ENCODE measurements at places on chromosomes 4 and X.
A peak's percentile ranks its signal among the peaks of the same experiment; 100 is the strongest.

- no peak for DNase-seq
Observed at GRCh38 chr4:88618782-88619485, 26.7 kb downstream of the HERC3 start.

DNA sequence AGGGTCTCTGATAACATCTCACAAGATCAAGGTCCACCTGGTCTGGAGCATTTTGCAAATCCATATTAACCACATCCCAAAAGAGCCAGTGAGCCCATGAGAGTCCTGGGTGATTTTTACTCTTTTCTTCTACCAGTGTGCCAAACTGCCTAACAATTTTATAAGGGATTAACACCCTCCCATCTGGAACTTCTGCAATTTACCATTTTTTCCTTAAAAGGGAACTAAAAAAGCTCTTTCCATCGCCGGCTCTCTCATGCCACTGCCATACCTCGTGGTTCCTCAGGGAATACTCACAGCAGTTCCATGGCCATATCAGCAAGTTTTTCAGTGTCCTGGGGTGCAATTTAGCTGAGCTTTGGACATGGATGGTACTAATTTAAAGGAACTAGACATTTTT lies 55.7 kb downstream of the SEPSECS start:
- DNase-seq, result no peak

- no peak for DNase-seq
Observed at GRCh38 chr4:95585016-95585695, 36.4 kb upstream of the UNC5C start.

- DNase-seq, result no peak
Observed at GRCh38 chrX:40883021-40883619, 147.8 kb upstream of the MED14 start.

DNA sequence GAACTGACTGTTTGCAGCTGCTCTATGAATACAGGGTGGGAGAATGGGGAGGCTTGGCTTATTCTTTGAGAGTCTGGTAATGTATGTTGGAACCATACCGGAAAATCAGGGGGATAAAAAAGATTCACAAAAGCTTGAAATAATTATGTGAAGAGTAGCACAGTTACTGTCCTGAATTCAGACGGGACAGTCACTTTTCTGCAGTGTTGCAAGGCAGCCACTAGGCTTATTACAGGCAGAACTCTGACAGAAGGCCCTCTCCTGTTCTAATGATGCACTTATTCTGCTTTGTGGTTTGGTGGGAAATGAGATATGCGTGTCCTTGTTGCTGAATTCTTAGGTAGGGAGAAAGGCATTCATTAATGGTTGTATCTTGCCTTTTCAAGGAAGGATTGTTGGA lies 37.2 kb downstream of the GUCY1B1 start:
- no peak for DNase-seq

DNA sequence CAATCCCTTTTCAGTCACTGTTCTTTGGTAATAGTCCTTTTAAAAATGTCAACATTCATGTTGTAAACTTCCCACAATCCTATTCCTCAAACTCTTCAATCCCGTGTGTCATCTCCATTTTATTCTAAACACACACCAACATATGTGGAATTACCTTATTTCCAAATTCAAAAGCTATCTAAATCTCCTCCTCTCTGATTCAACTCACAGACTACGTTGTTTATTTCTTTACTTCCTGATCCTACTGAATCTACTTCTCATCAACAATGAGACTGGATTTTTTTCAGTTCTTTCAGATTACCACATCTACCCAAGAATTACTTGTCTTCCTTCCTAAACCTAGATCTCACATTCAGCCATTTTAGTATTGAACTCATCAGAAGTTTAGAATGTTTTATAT lies 188.2 kb downstream of the GABRB1 start:
- no peak for DNase-seq

GRCh38 chrX:138897621-138898492 lies 186.3 kb upstream of the FGF13 start:
- no peak for DNase-seq

DNA sequence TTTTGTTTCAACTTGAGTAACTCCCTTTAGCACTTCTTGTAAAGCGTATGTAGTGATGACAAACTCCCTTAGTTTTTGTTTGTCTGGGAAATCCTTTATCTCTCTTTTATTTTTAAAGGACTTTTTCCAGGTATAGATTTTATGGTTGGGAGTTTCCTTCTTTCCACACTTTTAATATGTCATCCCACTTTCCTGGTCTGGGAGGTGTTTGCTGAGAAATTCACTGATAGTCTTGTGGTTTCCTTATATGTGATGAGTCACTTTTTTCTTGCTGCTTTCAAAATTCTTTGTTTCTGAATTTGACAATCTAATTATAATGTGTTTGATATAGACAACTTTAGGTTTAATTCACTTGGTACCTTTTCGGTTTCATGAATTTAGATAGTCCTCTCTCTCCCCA lies 353.9 kb downstream of the GPAT3 start:
- DNase-seq, result no peak

GRCh38 chrX:68848189-68848940 lies 19.5 kb downstream of the EFNB1 start:
- no peak for DNase-seq

DNA sequence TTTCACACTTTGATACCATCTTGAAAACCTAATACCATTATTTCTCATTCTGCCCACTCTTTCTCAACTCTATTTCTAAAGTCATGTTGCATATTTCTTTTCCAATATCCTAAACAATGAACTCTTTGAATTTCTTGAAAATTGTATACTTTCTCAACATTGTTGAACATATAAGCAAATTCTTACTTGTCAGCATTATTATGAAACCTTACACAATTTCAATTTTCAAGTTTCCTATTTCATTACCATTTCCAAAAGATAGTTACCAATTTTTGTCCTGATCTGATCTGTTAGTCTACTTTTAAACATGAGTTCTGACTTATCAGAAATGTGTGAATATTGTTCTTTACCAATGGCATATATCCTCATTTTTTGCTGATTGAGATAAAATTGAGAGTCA lies 806.3 kb upstream of the IGFBP7 start:
- DNase-seq, result no peak

GRCh38 chrX:74420196-74421035 lies 877 bp upstream of the SLC16A2 start:
- DNase-seq, result no peak

DNA sequence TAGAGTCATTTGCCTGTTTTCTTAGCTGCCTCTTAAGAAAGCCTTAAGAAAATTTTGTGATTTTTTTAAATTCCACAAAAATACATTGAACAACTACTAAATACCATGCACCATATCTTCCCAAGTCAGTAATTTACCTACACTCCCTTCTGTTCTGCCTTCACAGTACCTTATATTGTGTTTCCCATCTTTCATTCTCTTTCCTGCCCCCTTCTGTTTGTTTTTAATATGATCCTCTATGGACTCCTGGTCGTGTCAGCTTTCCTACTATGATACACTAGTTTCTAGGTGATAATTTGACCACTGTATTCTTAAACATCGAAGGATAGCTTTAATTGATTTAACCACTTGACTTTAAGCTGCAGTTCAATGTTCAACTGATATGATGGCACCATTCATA lies 297.7 kb upstream of the HAND2 start:
- DNase-seq, result no peak

DNA sequence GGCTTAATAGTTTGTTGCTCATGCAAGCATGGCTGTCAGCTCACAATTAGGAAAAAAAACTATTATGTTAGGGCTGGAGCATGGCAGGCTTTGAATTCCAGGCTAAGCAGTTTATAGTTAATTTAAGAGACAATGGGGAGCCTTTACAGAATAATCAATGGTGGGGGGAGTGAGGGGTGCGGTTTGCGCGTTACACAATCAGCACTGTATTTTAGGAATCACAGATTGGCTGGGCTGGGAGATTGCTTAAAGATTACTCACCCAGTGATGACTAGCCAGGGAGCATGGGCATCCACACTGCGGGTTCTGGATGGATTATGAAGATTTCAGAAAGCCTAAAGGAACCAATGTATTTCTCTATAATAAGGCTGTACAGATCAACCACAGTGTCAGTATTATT lies 186.6 kb downstream of the SOX3 start:
- DNase-seq, result no peak

DNA sequence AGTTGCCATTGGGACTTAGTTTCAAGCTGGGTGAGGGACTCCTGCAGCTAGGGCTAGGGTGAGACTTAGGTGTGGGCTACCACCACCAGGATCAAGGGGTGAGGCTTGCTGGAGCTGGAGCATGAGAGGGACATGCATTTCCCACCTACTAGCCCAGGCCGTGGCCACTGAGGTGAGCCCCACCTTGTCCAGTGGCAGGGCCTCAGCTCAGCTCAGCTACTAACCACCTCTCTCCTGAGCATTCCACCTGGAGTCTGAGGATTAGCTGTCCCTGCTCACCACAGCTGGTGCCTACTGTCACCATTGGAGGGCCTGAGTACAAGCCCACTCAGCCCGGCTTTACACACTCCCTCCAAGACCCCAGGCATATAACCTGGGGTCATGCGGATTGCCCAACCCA lies 62.6 kb upstream of the MAGEH1 start:
- DNase-seq, result no peak

GRCh38 chr4:122602277-122603142 lies 18.4 kb downstream of the IL21 start:
- DNase-seq, result no peak

- peak; percentile 54 for DNase-seq
Observed at GRCh38 chr4:1693131-1693896, 9.2 kb upstream of the FAM53A start.

GRCh38 chr4:185682236-185682635 lies 129.8 kb downstream of the SORBS2 start:
- no peak for DNase-seq

All from stimulated activated CD8-positive, alpha-beta memory T cell treated with anti-CD3 and anti-CD28 coated beads, Interleukin-4, amount 100 ng/mL, for 4 hours (primary cell).